ENCODE measurements at places on chromosomes 11 and 22. TPM values are rescaled to one million over a fixed set of nuclear protein-coding genes. Genes with fewer than 3 reads are reported as not detected.

- no peaks in the 10 kb centered on the region for H3K4me1 ChIP-seq
- DNase-seq: no peak
- no peak overlapping the region for H3K4me3 ChIP-seq
- H3K36me3 ChIP-seq: no peaks in the 10 kb centered on the region
Measured at GRCh38 chr11:64049509-64049908, 13.8 kb downstream of the FLRT1 start.

GRCh38 chr11:63945477-63946163 lies 6.8 kb downstream of the NAA40 start:
- peak overlapping the region; percentile 26 for H3K27ac ChIP-seq
- peaks cover 8% of the 10 kb centered on the region for H3K4me1 ChIP-seq
- H3K27me3 ChIP-seq: no peaks in the 10 kb centered on the region
- no peaks in the 10 kb centered on the region for H3K36me3 ChIP-seq

DNA sequence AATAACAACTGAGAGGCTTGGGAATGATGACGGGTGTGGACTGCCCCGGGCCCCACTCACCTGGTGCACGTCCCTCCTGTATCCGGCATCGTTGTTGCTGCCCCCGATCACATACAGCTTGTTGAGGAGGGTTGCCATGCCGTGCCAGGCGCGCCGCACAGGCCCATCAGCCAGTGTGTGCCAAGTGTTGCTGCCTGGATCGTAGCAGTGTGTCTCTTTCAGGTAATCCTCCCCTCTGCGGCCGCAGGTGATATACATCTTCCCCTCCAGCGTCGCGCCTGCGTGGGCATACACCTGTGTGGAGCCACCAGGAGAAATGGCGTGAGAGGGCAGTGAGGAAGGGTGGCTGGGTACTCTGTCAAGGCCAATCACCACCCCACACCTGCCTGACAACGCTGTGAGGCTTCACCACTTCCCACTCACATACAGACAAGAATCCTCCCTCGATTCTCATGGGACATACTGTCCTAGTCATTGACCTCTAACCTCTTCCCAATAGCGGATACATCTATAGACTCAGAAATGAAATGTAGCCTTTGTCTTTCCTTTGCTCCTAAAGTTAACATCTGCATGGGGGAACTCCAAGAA lies 8.9 kb upstream of the SCARF2 start:
- H3K4me1 ChIP-seq: no peaks in the 10 kb centered on the region
- no peaks in the 10 kb centered on the region for H3K36me3 ChIP-seq
- H3K4me3 ChIP-seq: no peak overlapping the region
- peak; percentile 64 for DNase-seq
- no peak overlapping the region for H3K27ac ChIP-seq
- no peaks in the 10 kb centered on the region for H3K27me3 ChIP-seq

DNA sequence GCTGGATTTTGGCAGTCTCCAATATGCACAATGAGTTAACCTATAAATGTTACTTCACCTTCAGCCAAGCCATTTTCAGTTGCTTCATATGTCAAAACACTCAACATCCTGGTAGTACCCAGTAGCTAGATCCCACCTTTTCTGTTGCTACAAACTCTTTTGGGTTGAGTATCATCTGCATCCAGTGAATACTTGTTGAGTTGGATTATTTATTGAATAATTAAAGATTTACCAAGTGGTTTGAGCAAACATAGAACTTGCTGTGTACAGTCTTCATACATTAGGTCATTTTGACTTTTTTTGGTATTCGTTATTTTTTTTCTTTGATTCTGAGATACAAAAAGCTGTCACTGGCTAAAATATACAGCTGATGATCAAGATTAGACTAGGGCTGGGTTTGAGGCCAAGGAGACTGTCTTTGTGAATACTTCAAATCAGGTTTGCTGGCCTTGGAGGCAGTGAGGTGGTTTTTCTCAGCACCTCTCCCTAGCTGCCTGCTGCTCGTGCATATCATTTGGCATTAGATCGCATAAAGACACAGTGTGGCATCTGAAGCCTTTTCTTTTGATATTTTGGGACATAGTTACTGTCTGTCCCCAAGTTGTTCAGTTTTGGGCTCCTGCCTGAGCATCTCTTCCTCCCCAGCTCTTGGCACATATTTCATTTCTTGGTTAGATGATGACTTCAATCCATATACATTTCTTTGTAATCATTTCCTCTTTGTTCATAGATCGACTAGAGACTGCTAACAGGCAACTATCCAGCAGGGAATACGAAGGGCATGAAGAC lies 62.8 kb downstream of the AMOTL1 start:
- no peaks in the 10 kb centered on the region for H3K27me3 ChIP-seq
- DNase-seq: no peak
- no peaks in the 10 kb centered on the region for H3K36me3 ChIP-seq
- no peaks in the 10 kb centered on the region for H3K4me1 ChIP-seq
- no peak overlapping the region for H3K4me3 ChIP-seq

DNA sequence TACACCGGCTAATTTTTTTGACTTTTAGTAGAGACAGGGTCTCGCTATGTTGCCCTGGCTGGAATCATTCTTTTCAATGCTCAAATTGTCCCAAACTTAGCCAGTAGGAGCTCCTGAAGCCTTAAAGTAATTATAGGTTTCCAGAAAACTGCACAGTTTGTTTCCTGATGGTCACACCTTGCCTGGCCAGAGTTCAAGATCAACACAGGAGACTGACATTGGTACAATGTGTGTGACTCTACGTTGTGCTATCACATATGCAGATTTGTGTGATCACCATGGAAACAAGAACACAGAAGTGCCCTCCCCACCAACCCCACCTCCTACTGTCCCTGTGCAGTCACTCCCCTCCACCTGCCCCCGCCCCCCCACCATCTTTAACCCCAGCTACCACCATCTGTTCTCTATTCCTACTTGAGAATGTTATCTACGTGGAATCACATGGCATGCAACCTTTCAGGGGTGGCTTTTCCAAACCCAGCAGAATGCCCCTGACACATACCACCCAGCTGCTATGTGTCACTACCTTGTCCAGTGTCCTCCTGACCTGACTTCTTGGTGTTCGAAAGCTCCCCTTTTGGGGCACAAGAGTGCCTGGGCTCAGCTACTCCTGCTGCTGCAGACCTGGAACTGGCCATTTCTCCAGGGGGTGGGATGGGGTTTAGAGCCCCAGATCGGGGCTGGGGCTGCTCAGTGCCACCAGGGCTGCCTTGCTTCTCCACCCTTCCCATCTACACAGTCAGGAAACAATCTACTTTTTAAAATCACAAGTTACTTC lies 6.1 kb upstream of the NAP1L4 start:
- no peaks in the 10 kb centered on the region for H3K4me1 ChIP-seq
- H3K36me3 ChIP-seq: peaks cover 25% of the 10 kb centered on the region
- DNase-seq: no peak

The ANGPTL5 gene
- total RNA-seq: not detected

The UNC93B1 gene
- total RNA-seq: 128 TPM

The TEX54 gene
- total RNA-seq: not detected

The ELFN2 gene
- 0.13 TPM for total RNA-seq

The TH gene
- total RNA-seq: not detected

The HTR3A gene
- not detected for total RNA-seq
